ENCODE measurements at places on chromosomes 7 and 10.

DNA sequence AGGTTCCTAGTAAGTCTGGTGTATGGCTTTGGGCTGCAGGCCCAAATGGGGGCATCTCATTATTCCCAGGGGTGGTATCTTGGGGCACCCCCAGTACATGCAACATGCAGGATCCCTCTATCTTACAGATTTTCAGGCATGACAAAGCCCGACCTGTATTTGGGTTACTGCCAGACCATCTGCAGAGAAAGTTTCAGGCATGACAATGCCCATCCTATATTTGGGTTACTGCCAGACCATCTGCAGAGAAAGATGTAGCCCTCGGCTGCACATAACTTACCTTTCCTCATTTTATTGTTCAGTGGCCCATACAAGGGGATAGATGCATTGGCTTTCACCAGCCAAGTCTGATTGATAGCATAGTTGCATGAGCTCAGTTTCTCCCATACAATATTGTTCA lies 112.2 kb upstream of the RAB18 start:
- DNase-seq, result no peak

DNA sequence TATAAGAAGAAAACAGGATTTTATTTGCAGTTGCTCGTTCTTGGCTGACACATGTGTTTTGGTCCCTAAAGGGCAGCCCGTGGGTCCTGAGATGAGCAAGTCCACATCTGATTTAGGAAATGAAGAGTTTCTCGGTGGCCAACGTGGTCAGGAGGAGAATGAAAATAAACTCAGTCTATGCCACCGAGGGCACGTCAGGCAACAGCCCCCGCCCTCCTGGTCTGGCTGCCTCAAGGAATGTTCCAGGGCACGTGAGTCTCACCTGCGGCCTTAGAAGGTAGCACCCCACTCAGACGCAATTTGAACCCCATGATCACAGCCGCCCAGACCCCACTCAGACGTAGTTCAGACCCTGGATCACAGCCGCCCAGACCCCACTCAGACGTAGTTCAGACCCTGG lies 197.2 kb downstream of the ADARB2 start:
- DNase-seq, result no peak

DNA sequence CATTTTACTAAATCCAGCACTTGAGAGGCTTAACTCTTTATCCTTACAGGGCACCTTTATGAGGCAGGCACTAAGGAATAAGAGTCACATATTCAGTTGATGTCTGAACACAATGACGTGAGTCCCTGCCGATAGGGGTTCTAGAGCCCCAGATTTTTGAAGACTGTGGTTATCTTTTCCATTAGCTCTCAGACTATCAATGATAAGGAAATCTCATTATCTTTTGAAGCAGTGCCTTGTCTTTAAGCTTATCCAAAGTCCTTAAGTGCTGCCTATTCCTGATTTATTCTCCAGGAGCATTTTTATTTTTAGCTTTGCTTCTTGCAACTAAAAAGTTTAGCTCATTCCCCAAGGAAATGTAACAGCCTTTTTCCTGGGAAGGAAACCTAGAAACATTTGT lies 444.1 kb upstream of the LRRN3 start:
- no peak for DNase-seq

GRCh38 chr7:98872328-98872924 lies 2.6 kb upstream of the TMEM130 start:
- no peak for DNase-seq

- DNase-seq, result no peak
These were observed 23.0 kb upstream of the EGFR start for GRCh38 chr7:54995610-54996363.

- DNase-seq, result no peak
These were observed 77.4 kb upstream of the ANLN start for GRCh38 chr7:36312064-36312914.

GRCh38 chr10:7571981-7572380 lies 94.8 kb downstream of the ITIH5 start:
- no peak for DNase-seq

GRCh38 chr7:34425631-34426384 lies 232.2 kb upstream of the NPSR1 start:
- DNase-seq, result no peak

DNA sequence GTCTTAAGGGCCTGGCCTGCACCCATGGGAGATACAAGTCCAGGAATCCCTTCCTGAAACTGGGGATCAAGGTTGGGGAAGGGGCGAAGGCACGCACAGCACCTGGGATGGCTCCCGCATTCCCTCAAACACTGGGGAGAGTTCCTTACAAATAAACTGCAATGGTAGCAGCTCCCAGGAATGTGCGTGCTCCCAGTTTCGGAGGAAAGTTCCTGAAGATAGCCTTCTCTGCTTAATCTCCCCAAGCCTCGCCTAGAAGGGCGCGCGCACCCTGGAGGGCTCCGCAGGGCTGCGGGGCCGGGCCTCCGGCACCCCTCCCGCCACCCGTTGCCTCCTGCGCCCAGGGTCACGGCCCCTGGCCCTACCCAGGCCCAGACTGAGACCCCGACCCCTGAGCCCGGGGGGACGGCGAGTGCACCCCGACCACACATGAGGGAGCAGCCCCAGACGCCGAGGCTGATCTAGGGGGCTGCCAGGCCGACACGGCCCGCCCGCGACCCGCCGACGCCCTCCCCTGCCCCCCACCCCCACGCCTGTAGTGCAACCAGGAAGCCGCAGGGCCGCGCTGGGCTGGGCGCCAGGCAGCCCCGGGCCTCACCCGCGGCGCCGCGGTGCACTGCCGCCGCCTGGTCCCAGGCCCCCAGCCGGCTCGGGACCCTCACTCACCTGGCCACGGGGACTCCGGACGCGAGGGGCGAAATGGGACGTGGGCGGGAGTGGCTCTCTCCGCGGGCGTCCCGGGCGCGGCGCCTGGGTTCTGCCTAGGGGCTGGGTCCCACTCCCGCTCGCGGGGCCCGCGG lies 460 bp downstream of the ANXA11 start:
- peak; percentile 29 for DNase-seq

DNA sequence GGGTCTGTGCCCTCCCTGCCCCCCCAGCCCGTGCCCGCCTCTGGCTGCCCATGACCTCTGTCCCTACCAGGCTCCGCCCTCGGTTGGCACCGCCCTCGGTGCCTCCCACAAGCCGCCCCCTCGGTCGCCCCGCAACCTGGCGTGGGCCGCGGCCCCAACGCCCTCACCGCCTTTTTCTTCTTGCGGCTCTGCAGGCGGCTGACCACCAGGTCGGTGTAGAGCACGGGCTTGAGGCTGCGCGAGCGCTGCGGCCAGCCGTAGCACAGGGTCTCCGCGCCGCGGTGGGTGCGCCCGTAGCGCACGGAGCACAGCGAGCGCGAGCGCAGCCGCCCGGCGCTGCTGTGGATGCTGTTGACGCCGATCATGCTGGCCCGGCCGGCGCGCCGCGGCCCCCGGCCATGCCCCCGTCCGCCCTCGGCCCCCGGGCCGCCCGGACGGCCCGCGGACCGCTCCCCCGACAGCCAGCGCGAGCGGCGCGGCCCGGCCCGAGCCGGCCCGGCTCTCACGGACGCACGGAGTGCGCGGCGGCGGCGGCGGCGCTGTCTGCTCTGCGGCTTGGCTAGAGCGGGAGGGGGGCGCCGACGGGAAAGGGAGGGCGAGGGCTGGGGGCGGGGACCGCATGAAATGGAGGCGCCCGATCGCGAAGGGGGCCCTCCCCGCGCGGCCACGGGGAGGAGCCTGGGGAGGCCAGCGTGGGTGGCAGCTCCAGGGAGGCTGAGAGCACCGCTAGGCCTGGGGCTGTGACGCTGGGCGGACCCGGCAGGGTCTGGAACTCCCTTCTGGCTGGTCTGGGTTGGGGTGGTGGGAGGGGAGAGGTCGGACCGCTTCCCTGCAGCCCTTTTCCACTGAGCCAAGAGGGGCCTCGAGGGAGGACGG lies 9.6 kb downstream of the PSD start:
- DNase-seq, result peak; percentile 60

DNA sequence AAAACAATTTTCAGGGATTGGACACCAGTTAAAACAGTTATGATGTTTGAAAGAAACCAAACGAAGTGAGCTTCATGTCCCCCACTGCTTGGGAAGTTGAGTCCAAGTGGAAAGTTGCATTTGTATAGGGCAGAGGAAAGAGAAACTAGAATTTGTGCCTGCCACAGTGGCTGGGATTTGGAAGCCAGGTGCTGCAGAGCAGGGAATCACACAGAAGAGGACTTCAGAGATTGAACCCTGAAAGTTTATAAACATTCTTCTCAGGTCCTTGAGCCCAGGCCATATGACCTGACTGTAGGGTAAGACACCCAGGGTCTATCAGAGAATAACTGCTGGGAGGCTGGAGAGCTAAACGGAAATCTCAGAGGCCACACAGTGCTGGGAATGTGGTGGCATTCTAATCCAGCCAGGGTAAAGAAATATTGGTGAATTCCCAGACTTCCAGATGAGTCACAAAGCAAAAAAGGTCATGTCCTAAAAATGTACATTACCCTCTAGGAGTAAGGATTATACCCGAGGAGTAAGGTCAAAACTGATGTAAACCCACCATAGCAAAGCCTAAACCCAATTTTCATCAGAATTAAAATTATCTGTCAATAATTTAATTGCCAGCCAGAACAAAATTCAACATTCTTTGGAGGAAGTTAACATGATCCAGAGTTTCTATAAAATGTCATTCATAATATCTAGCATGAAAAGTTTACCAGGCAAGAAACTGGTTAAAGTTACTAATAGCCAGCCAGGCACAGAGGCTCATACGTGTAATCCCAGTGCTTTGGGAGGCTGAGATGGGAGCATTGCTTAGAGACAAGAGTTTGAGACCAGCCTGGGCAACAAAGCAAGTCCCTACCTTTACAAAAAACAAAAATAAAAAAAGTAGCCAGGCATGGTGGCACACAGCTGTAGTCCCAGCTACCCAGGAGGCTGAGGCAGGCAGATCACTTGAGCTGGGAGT lies 31.2 kb downstream of the TOMM7 start:
- no peak for DNase-seq

DNA sequence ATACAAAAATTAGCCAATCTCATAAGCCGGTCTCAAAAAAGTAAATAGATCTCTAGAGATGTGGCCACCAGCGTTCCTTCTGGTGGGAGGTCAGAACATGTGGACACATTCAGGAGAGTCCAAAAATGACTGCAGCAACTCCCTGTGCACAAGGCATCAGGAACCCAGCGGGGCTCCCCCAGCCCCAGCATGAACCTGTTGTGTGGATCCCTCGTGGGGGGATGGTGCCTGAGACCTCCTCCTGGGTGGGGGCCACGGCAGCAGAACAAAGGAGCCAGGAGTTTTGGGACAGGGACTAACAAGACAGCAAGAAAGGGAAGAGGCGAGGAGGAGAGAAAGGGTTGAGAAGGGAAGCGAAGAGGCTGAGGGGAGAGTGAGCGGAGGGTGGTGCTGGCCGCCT lies 121.8 kb downstream of the WDR37 start:
- no peak for DNase-seq

- DNase-seq, result no peak
These were observed 43.0 kb upstream of the OPN4 start for GRCh38 chr10:86611386-86611785.

DNA sequence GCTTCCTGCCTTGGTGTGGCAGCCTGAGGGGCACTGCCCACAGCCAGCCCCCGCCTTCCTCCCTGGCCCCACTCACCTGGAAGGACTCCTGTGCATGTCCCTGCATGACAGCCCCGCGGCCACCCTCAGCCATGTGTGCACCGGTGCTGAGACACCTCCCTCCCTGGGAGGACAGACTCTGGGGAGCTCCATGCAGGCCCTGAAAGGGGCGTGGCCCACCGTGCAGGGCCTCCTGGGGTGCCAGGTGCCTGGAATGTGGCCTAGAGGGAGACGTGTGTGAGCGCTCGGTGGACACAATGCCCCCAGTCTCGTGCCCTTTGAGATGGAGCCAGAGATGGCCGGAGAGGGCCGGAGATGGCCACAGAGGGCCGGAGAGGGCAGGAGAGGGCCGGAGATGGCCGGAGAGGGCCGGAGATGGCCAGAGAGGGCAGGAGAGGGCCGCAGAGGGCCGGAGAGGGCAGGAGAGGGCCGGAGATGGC lies 59.1 kb upstream of the PPP2R2D start:
- DNase-seq, result no peak

GRCh38 chr10:33460505-33461294 lies 126.2 kb upstream of the NRP1 start:
- no peak for DNase-seq

GRCh38 chr10:14605231-14605925 lies 169.3 kb downstream of the FAM107B start:
- DNase-seq, result peak; percentile 27

DNA sequence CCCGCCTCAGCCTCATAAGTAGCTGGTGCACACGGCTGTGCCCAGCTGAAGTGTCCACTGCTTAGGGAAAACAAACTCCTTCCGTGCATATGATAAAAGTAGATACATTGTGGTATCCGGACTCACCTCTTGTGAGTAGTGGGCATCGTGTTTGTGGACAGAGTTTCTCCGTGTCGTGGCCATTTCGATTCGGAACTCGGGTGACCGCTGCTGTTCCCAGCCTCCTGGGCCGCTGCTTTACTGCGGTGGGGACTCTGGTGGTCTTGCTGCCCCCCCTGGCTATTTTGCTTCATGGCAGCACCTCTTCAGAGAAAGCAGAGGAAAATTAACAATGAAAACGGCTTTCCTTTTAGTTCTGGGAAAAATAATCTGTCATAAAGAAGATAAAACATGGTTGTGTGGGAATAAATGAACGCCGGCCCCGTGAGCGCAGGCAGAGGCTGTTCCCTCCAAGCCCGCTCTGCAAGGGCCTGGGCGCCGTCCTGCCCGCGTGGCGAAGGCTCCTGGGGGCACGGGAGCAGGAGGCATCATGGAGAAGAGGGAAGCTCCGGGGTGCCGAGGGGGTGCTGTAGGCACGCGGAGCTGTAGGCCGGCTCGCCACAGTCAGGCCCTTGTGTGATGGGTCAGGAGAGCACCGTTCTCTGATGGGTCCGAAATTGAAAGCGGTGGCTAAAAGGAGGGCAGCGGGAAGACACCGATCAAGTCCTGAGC lies 107.4 kb downstream of the ACTR3B start:
- no peak for DNase-seq

DNA sequence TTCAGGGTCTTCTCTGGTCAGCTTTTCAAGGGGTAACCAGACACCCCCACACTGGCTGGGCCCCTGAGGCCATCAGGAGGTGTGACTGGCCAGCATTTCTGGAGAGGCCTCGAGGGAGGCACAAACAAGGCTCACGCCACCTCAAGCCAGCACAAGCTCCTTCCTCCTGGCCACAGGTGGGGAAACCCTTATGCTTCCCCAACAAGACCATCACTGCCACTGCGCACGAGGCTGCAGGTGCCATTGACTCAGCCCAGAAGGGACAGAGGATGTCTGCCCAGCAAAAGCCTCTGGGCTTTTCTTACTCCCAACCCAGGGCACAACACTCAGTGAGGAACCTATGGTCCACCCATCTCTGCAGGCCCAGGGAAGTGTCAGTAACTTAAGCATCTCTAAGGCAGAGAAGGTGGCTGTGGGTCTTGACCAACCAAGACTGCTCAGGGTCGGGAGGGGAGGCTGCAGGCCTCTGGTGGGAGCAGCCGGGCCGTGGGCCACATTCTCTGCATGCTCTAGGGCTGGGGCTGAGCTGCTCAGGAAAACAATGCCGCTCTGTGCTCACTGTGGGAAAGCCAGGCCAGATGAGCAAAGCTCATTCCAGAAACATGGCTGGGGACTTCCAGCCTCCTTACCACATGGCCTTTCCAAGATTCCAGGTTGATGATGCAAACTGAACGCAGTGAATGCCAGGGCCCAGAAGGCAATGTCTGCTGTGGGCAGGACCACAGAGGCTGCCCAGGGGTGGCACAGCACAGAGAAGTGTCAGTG lies 24.2 kb upstream of the RASSF4 start:
- no peak for DNase-seq
